ENCODE measurements at places on chromosomes 13 and 19.

GRCh38 chr13:48804821-48805601 lies 151.3 kb downstream of the CYSLTR2 start:
- no peak for DNase-seq

GRCh38 chr19:34387446-34387810 lies 16.8 kb upstream of the PDCD2L start:
- no peak for DNase-seq

DNA sequence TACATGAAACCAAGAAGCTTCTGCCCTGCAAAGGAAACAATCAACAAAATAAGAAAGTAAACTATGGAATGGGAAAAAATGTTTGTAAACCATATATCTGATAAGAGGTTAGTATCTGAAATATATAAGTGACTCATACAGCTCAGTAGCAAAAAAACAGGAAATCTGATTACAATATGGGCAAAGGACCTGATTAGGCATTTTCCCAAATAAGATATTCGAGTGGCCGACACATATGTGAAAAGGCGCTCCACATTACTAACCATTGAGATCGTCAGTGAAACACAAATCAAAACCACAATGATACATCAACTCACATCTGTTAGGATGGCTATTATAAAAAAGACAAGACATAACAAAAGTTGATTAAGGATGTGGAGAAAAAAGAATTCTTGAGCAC lies 2818.6 kb upstream of the PCDH20 start:
- peak; percentile 76 for DNase-seq

DNA sequence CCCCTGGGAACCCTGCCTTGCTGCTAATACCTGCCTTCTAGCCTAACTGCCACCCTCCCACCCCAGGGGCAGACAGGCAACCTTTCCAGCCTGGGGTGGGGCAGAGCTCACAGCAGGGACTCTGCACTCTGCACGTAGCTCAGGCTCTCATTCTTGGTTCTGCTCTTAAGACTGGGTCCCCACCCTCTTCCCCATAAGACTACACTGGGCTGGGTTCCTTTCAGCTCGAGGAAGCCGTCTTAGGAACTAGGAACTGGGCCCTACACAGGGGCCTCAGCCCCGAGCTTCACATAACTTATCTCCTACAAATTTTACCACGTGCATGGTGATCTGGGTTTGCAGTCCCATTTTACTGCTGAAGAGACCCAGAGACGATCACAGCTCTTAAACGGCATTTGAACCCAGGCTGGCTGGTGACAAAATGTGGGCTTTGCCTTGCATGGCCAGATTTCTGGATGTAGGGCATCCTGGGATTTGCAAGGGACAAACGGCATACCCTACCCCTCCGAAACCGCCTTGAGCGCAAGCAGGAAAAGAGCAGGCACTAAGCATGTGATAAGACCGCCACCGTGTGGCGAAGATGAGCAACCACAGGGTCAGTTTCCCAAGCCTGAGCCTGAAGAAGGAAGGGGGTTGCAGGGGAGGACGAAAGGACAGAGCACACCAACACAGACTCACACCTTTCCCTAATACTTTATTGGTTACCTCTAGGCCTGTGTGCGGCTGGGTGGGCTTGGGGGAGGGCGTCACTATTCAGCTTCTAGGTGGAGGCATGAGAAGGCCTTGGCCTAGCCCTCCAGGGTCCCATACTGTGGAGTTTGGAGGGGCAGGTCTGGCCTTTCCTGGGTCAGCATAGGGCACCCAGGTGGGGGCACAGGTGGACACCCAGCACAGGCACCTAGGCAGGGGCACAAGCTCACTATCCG lies 5.1 kb downstream of the JUNB start:
- DNase-seq, result peak; percentile 83

DNA sequence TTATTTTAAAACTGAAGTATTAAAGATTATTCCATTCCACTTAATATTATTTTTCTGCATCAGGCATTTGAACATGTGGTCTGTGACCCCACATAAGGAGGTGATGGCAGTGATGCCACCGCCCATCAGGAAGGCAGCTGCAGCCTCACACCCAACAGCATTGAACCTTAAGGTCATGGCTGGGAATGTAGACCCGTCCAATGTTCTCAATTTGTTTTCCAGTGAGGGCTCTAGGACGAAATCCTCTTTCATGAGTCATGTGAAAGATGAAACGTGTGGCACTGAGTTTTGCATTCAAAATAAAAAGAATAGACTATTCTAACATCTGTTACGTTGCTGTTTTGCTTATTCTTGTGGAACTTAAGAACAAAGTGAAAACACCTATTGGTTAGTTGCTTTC lies 74.5 kb upstream of the ANKRD10 start:
- DNase-seq, result no peak

DNA sequence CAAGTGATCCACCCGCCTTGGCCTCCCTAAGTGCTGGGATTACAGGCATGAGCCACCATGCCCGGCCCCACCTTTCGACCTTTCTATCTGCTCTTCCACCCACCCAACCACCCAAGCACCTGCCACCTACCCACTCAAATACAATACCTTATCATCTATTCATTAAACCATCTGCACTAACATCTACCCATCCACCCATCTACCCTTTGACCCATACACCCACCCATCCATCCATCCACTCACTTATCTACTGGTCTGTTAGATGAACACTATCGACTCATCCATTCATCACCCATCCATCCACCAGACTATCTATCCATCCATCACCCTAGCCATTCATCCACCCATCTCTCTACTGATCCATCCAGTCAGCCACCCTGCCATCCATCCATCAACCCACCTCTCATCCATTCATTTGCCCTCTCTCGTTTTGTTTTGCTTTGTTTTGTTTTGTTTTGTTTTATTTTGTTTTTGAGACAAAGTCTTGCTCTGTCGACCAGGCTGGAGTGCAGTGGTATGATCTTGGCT lies 17.2 kb downstream of the EML2 start:
- DNase-seq, result no peak

DNA sequence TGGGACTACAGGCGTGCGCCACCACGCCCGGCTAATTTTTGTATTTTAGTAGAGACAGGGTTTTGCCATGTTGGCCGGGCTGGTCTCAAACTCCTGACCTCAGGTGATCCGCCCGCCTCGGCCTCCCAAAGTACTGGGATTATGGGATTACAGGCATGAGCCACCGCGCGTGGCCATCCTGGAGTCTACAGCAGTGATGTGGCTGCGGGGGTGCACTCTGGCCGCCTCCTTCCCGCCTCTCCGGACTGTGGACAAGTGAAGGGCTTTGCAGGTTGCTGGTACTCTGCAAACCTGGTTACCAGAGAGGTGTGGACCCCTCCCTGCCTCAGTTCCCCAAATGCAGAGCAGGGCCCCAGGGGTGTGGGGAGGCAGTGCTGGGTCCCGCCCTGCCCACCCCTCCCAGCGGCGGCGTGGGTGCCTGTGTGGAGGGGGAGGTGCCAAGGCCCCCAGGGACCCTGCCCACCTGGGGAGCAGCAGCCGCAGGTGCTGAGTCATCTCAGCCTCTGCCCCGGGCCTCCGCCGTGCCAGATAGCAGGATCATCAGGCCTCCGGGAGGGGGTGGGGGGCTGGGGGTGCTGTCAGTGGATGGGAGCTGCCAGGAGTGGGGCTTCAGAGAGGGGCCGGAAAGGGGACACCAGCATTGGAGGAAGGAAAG lies 23.1 kb downstream of the ARID3A start:
- no peak for DNase-seq

GRCh38 chr13:59780058-59780457 lies 383.7 kb downstream of the DIAPH3 start:
- no peak for DNase-seq

GRCh38 chr13:112692586-112692985 lies 2.7 kb downstream of the ATP11A start:
- no peak for DNase-seq

DNA sequence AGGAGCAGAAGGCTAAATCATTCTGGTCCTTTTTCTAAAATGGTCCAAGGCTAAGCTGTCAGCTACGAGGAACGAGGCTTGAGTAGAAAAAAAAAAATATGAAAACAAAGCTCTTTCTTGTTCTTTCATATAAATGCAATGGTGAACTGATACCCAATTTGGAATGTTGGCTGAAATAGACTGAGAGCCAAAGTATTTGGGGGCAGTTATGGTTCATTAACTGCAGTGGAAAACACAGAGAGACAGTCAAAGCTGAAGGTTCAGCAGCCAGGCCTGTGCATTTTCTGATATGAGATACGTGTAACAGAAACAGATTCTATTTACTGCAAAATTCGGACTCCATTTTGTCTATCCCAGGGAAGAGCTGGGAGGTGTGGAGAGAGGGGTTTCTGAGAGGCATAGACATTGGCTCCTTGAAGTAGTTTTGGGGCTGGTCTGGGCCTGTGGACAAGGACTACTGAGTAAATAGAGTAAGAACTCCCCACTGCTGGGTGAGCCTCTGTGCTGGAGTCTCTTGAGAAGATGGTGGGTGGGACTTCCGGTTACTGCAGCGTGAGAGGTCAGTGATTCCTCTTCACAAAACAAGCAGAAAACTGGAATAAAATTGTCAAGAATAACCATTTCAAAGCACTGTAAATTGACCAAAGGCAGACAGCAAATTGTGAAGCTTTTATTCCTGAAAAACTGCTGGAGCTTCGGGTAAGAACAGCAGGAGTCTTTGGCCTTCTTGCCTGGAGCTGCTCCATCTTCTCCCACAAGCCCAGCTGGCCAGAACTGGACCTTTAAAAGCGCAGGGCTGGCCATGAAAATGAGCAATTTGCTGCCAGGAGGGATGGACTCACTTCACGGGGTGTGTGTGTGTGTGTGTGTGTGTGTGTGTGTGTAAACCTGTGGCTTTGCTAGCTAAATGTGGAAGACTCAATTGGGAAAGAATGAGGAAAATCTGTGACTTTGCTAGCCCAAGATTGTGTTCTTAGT lies 43.1 kb upstream of the CNMD start:
- DNase-seq, result no peak

GRCh38 chr13:66665991-66666390 lies 564.1 kb downstream of the PCDH9 start:
- DNase-seq, result peak; percentile 76

DNA sequence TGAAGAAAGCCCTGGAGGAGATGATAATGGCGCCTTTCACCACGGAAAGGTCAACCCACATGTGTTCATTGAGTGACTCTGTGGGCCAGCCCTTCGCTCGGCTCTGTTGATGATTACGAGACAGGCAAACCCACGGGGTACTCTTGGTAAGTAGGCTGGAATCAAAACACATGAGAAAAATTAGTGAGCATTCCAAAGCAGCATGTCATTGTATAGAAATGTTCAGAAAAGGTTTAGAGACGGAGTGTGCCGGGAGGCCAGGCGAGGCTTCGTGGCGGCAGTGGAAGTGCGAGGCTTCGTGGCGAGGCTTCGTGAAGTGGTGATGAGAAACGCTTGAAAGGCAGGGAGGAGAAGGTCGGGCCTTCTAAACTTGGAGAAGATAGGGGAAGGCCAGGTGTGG lies 144.3 kb downstream of the ZNF536 start:
- peak; percentile 68 for DNase-seq

GRCh38 chr19:18392926-18393325 lies 4.5 kb downstream of the LRRC25 start:
- no peak for DNase-seq

- no peak for DNase-seq
Measured at GRCh38 chr13:111530137-111530870, 209.9 kb downstream of the TEX29 start.

GRCh38 chr19:9586764-9587163 lies 2.5 kb upstream of the ZNF121 start:
- DNase-seq, result peak; percentile 46

- peak; percentile 6 for DNase-seq
Measured at GRCh38 chr19:51547397-51548212, 16.1 kb upstream of the SIGLEC6 start.

DNA sequence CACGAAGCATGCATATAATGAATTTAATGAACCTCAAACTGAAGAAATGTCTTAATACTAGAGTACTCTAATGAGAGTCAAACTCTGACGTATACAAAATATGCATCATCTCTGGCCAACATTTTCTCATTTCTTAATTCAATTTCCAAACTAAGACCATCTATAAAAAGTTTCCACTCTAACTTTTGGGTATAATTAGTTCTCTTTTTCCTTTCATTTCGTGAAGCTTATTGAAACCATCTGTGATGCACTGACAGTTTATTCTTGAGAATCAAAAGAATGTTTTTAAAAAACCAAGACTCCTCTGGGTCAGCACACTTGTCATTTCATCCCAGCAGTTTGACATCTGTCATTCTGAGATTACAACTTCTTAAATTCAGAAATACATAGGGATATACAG lies 90.0 kb downstream of the CAB39L start:
- peak; percentile 40 for DNase-seq

DNA sequence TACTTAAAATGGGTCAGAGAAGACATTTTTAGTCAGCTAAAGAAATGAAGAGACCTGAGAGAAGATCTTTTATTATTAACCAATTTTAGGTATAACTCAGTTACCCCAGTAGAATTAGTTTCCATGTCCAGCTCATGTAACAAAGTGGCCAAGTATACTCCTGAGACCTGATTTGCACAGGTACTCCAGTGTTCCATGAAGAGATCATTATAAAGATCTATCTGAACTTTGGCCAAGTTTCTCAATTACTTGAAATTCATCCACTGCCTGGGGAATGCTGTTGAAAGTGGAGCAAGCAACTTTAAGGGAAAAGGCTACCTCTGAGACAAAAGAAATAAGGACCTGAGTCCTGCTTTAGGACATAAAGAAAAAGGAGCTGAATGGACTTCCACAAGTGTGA lies 47.0 kb downstream of the EDNRB start:
- no peak for DNase-seq

GRCh38 chr19:9700229-9700981 lies 25.5 kb upstream of the ZNF562 start:
- no peak for DNase-seq

DNA sequence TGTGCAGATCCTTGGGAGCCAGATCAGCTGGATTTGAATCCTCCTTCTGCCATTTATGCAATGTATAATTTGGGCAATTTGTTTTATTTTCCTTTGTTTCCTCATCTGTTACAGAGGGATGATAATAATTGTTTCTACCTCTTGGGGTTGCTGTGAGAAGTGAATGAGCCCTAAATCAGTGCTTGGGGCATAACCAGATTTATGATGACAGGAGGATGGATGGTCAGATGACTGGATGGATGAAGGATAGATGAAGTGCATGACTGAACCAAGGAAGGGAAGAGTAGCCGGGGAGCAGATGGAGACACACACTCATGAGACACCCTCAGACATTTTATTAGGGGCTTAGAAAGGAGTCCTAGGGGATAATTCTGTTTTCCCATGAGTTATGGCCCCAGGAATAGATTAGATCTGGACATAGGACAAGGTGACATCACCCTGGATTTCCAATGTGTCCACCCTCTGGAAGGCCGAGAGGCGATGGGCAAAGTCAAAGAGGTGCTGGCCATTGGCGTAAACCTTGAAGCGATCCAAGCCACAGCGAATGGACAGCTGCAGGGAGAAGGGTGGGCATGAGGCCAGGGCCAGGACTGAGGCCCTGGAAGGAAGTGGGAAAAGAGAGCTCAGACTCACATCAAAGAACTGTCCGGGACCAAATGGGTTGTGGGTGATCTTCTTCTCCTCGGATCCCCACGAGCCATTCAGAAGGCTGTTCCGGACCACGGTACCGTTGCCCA lies 11.2 kb downstream of the LGALS4 start:
- DNase-seq, result no peak

- DNase-seq, result no peak
Measured at GRCh38 chr13:113540523-113540922, 44.0 kb upstream of the TFDP1 start.
